ENCODE measurements at places on chromosomes 13 and 19. TPM values are rescaled to one million over a fixed set of nuclear protein-coding genes. Genes with fewer than 3 reads are reported as not detected.

GRCh38 chr13:33945477-33945876 is 127.5 kb downstream of the RFC3 start:
- DNase-seq, result no peak

ZNF880 gene
- 8.4 TPM for polyA plus RNA-seq

ZNF492 gene
- 0.10 TPM for polyA plus RNA-seq

COMP gene
- polyA plus RNA-seq, result 0.62 TPM

NRTN gene
- polyA plus RNA-seq, result 3.5 TPM

FARP1 gene
- 11.6 TPM for polyA plus RNA-seq

HIF3A gene
- polyA plus RNA-seq, result 17.6 TPM

RNF225 gene
- polyA plus RNA-seq, result 0.13 TPM

KISS1R gene
- not detected for polyA plus RNA-seq

GRCh38 chr19:46718934-46719622 is 2.2 kb upstream of the PRKD2 start:
- no peak for DNase-seq

GRCh38 chr19:5308451-5309437 is 31.9 kb downstream of the PTPRS start:
- DNase-seq, result peak; percentile 90

DNA sequence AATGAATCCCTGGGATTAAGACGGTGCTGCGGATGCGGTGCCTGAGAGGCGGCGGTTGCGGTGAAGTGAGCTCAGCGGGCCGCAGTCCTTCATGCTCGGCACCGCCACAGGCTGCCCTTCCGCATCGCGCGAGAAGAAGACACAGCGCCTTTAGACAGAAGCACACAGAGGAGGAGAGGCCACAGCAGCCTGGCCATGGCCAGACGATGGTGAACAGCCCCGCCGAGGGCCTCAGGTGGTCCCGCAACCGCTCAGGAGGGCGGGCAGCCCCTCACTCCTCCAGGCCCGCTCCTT is 459.2 kb downstream of the MYO16 start:
- DNase-seq, result no peak

FREM2 gene
- 0.37 TPM for polyA plus RNA-seq

- DNase-seq, result peak; percentile 48
Measured at GRCh38 chr19:12947702-12948611, 2.3 kb downstream of the RAD23A start.

LAIR2 gene
- 0.30 TPM for polyA plus RNA-seq

IL4I1 gene
- 0.56 TPM for polyA plus RNA-seq

DNA sequence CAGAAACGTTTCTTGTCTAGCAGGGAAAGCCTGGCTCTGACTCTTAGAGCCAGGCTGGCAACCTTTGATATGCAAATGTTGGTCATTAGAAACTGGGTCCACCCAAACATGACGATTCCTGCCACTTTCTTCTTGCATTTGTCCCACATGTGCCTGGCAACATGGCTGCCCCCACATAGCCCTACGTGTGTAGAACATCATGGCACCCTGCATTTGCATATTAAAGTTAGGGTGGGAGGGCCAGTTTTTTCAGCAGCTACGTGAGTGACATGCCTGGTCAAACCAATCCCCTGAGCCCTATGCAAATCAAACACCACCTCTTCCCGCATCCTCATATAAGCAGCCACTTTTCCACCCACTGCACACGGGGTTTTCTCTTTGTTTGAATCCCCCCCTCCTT is 95.0 kb downstream of the LIG4 start:
- no peak for DNase-seq

RASAL3 gene
- 2.1 TPM for polyA plus RNA-seq
